Suprapubic skin (tissue), 4 donors: ENCODE measurements at places on chromosomes 12 and 14.

- no peaks in the 10 kb centered on the region for H3K4me1 ChIP-seq
- H3K4me3 ChIP-seq, result no peak overlapping the region
- no peak for DNase-seq
- H3K27ac ChIP-seq, result no peak overlapping the region
- no peaks in the 10 kb centered on the region for H3K36me3 ChIP-seq
Measured at GRCh38 chr12:62232143-62232729, 28.0 kb upstream of the USP15 start.

GRCh38 chr12:100199347-100200149 is 1.1 kb upstream of the ACTR6 start:
- no peaks in the 10 kb centered on the region for H3K36me3 ChIP-seq
- H3K27ac ChIP-seq, result peak overlapping the region; percentile 26
- peak; percentile 86 for DNase-seq
- H3K27me3 ChIP-seq, result no peaks in the 10 kb centered on the region

DNA sequence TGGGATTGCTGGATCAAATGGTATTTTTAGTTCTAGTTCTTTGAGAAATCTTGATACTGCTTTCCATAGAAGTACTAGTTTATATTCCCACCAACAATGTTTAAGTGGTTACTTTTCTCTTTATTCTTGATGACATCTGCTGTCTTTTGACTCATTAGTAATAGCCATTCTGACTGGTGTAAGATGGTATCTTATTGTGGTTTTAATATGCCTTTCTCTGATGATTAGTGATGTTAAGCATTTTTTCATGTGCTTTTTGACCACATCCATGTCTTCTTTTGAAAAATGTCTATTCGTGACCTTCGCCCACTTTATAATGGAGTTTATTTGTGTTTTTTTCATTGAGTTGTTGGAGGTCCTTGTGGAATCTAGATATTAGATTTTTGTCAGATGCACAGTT is 865.7 kb downstream of the SLC6A15 start:
- H3K27ac ChIP-seq, result no peak overlapping the region
- H3K27me3 ChIP-seq, result no peaks in the 10 kb centered on the region
- no peak overlapping the region for H3K4me3 ChIP-seq
- DNase-seq, result no peak
- H3K36me3 ChIP-seq, result no peaks in the 10 kb centered on the region

DNA sequence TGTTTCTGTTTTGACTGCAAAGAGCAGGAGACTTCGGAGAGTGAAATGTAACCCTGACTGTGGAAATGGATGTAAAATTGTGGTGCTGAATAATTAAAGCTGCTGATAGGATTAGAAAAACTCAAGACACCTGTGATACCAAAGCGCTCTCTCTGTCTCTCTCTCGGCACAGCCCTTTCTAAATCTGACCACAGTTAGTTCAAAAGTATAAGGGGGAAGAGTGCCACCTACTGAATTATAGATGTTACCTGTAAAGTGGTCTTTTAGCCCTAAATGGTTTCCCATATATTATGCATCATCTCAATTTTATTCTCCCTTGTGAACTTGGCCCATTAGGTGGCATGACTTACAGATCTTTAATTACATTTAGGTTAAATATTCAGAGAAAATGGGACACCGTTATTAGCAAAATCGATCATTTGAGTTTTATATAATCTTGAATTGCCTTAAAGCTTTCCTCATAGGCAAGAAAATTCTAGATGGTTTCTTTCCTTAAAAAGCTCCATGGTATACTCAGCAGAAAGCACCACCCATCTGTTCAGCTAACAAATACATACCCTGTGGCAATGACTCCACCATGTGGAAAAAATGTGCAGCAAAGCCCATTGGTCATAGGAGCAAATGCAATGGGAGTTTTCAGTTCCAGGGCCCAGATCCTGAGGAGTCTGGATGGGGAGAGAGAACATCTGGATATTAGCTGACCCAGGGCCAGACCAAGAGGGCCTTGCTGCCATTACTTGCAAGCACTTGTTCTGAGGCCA is 18.1 kb downstream of the RFC5 start:
- H3K27me3 ChIP-seq, result no peaks in the 10 kb centered on the region
- H3K27ac ChIP-seq, result no peak overlapping the region
- H3K4me3 ChIP-seq, result no peak overlapping the region

- H3K27me3 ChIP-seq, result no peaks in the 10 kb centered on the region
- peaks cover 4% of the 10 kb centered on the region for H3K4me1 ChIP-seq
- no peak overlapping the region for H3K4me3 ChIP-seq
- no peak overlapping the region for H3K27ac ChIP-seq
- no peak for DNase-seq
Measured at GRCh38 chr12:42186793-42187192, 42.1 kb upstream of the GXYLT1 start.

DNA sequence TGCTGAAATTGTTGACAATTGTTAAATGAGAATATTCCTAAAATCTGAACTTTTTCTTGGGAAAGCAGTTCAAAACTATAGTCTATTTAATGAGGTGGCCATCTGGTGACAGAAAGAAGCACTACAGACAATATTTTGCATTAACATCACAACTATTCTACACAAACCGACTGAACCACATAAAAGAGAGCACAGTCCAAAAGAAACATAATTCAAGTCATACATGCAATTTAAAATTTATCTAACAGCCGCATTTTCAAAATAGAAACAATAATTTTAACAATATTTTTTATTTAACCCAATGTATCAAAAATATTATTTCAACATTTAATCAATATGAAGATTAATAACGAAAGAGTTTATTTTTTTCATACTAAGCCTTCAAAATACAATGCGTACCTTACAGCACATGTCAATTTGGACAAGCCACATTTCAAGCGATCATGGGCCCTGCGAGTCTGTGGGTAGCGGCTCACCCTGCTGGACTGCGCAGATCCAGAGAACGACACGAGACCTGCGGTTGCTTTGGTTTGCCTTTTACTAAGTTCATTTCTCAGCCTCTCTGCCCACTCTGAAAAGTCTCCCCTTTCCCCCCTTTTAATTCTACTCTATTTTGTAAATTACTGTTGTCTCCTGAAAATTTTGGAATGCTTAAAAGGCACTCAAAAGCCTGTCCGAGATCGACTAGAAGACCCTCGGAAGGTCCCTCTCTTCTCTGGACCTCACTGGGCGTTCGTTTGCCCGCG is 947 bp upstream of the LRRC9 start:
- no peak overlapping the region for H3K27ac ChIP-seq
- H3K4me1 ChIP-seq, result peaks cover 13% of the 10 kb centered on the region
- H3K4me3 ChIP-seq, result peak overlapping the region; percentile 46
- no peak for DNase-seq
